Femur (tissue), 1 donor: ENCODE measurements at places on chromosomes 16 and 17.
A peak's percentile ranks its signal among the peaks of the same experiment; 100 is the strongest.

DNA sequence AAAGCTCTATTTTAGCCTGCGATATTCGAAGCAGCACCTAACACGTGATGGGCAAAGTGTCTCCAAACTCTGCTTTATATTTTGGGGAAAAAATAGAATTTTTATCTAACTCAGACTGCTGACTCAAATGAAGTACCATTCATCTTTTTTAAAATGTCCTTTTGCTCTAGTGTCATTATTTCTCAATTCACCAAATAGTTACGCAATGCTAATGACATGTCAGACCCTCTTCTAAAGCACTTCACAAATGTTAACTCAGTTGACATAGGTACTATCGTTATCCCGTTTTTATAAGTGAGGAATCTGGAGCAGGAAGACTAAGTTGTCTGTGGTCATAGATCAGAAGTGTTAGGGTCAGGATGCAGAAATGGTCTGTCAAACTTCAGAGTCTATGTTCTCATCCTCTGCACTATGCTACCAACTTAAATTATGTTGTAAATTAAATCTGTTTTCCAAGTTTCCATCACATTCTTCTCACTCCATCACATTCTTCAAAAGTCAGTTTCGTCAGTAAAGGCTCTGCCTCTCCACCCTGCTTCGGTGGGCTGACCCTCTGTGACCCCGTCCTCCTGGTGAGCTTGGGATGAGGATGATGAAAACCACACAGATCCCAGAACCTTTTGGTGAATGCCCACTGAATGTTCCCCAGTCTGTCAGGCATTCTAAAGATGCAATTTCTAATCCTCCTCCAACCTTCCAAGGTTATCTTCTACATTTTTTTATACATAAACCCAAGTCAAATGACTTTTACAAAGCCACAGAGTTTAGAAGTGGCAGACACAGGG lies 102.8 kb downstream of the ADAMTS18 start:
- no peak for DNase-seq

DNA sequence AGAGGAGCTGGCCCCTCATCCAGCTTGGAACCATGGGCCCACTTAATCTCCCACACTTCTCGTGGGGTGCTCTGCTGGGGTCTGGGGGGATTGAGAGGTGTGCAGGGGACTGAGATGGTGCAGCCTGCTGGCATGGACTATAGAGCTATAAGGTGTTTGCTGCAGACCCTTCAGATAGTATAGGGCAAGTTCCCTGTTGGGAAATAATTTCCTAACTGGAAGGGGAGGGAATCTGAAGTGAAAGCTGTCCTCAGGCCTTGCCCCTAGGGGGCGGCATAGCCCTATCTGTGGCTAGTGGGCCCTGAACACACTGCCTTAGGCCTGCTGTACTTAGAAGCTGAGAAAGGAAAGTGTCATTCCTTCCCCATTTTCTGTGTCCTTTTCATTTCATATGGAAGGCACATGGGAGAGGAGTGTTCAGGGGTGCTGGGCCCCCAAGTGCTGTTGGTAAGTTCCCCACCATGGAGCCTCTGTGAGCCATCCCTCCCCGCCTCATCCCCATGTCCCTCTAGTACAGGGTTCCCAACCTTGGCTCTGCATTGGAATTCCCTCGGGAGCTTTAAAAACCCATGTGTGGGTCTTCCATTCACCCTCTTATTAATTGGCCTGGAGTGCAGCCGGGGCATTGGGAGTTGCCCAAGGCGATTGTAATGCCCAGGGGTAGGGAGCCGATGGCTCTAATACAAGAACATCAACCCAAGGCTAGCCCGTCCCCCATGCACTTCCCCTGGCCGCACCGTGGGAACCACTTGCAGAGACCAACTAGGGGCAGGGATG lies 19.7 kb downstream of the GOSR2 start:
- peak; percentile 71 for DNase-seq

GRCh38 chr17:39632153-39632941 lies 4.6 kb upstream of the STARD3 start:
- DNase-seq: no peak

- peak; percentile 30 for DNase-seq
Measured at GRCh38 chr16:68202091-68202519, 33.8 kb downstream of the ESRP2 start.
